Posterior cingulate gyrus (tissue), 11 donors: ENCODE measurements at places on chromosomes 13 and 19.

- no peak for DNase-seq
Measured at GRCh38 chr13:48532256-48532505, 699 bp downstream of the RCBTB2 start.

DNA sequence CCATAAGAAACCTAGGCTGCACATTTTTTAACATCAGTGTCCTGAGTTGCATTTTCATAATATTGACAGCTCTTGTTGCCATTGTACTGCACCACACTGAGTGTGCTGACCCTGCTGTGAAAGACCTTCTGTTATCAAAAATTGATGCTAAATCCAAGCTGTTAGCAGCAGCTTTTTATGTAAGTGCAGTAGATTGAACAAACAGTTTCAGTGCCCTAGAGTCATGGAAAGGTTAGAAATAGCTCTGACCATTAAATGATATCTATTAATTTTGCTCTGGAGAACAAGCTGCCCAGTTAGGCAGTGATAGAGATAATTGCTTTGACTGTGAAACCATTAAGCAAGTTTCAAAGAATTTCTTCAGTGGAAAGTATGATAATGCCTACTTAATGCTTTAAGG lies 1289.2 kb upstream of the PCDH20 start:
- DNase-seq: no peak

DNA sequence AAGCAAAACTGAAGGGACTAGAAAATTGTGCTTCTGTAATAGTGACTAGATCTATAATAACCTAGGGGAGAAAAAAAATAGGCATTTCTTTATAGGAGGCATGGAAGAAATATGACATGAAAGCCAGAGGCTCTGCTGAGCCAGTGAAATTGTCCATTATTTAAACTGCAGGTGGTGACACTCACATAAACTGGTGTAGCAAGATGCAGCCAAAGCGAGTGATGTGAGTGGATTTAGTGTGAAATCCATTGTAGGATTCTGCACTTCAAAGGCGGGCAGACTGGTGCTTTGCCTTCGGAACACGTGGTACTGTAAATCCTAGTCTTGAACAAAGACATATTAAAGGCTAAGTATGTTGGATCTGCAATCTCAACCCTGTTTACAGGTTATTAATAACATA lies 361.9 kb downstream of the TBC1D4 start:
- DNase-seq: no peak

GRCh38 chr13:41533266-41534052 lies 76.1 kb downstream of the RGCC start:
- DNase-seq: no peak

GRCh38 chr19:23561341-23561740 lies 125.7 kb downstream of the ZNF675 start:
- DNase-seq: no peak

DNA sequence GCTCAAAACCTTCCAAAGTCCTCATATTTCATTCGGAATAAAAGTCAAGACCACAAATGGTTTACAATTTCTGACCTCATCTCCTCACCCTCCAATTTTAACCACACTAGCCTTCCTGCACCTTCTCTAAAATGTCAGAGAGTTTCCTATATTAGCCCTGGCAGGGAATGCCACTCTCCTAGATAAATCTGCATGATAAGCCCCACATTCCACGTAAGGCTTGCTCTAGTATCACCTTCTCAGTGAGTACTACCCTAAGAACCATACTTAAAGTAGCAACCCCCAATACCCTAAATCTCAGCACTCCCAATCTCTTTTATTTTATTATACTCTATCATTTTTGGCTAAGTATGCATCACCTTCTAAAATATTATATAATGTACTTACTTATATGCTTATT lies 100.5 kb upstream of the SLITRK5 start:
- no peak for DNase-seq

DNA sequence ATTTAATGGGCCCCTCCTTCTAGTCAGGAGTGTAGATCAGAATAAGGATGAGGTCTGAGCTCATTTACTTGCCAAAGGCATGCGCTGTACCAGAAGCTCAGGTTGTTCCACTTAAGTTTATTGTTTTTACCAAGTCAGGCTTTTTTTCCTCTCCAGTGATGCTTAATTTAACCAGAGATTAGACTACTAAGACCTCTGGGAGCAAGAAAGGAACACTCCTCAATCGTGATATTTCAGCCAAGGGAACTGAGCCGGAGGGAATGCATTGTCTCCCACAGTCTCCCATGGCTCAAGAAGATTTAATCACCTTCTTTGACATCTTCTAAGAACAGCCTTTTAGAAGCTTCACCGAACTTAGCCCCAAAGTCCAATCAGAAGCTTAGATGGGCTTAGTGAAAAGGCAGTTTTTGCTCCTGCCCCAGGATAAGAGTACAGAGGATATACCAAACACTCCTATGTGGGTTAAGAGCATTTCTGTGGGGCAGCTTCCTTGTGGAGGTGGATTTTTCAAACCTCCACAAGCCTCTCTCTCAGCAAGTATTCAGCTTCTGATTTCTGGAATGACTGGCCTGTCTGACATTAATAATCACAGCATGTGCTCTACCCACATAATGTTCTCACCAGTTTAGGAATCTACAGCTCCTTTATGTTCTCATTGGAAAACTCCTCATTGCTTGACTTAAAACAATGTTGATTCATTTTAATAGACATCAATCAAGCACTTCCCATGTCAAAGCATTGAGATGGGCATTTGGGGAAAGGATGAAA lies 322.7 kb downstream of the SUCLA2 start:
- no peak for DNase-seq

DNA sequence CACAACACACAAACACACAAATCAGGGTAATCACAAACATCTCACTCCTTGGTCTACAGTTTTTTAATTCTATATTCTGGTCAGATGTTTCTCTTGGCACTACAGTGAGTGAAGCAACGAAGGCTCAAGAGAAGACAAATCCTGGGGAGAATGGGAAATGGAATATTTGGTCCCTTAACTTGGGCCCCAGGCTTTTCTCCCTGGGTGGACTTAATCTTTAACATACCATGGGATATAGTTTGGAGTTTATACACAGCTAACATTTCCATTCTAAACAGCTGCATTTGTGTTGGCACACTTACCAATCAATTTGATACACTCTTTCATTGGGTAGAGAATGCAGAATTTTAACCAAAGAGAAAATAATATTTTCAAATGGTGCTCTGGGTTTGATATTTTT lies 1132.6 kb upstream of the SLC10A2 start:
- no peak for DNase-seq
